ENCODE measurements at places on chromosomes 1 and 21. TPM values are rescaled to one million over a fixed set of nuclear protein-coding genes. Genes with fewer than 3 reads are reported as not detected.

DNA sequence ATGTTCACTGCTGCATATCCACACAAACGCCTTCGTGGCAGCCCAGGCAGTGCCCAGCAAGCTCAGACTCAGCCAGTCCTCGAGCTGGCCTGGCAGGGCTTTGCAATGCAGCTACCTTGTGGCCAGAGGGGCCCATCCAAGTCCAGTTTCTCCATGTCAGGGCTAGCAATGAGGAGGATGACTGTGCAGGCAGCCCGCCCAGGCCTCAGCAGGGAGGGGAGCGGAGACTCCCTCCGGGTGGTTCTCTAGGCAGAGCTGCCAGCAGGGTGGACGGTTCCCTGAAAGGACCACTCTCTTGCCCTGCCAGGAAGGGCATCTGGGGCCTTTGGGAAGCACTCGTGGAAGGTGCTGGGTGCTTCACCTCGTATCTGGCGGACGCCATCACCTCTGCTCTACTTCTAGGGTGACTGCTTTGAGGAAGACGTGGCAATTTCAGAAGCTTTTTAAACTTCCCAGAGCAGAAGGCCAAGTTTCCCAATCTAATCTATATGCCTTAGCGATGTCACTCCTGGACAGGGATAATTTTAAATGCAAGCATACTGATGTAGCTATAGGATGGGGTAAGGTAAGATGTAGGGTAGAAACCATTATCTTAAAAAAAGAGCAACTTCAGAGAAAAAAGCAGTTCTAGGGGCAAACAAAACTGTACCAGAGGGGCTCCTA is 56.2 kb downstream of the RUNX1 start:
- DNase-seq = no peak
- peaks cover 21% of the 10 kb centered on the region for H3K36me3 ChIP-seq
- no peaks in the 10 kb centered on the region for H3K27me3 ChIP-seq
- H3K27ac ChIP-seq = no peak overlapping the region

DNA sequence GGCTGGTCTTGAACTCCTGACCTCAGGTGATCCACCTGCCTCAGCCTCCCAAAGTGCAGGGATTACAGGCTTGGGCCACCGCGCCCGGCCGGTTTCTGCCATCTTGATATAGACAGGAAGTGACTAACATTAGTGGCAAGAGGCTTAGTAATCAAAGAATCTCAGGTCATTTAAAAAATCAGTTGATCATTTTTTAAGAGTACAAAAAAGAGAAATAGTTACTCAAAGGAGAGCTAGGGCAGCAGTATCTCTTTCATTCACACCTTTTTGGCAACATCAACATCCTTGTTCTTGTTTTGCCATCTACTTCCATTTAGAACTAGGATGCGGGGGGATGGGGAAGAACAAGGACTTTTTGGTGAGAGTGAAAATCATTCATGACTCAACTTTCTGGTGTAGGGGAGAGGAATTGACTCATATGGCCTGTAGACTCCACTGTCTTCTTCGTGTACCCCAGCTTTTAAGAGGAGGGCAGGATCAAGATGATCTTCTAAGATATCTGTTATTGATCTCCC is 8.8 kb downstream of the FCRLB start:
- H3K4me3 ChIP-seq = no peak overlapping the region
- peaks cover 46% of the 10 kb centered on the region for H3K4me1 ChIP-seq
- peak; percentile 72 for DNase-seq

DNA sequence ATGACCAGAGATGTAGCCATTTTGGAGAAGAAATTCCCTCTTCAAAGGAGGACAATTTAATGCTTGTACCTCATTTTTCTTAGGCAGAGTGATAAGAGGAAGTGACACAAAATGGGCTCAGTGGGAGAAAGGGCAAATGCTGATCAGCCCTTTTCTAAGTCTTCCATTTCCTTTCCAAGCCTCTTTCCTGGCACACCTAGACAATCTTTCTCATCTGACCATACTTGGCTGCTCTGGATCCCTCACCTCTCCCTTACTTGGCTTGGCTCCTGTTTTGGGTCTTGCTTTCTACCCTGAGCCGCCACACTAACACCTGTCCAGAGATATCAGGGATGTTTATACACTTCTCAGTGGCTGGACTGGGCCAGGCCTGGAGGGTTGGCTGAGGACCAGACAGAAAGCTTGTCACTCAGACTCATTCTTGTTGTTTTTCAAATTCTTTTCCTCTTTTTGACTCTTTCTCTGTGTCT is 13.1 kb downstream of the TXNIP start:
- peaks cover 100% of the 10 kb centered on the region for H3K4me1 ChIP-seq
- H3K27me3 ChIP-seq = no peaks in the 10 kb centered on the region
- H3K27ac ChIP-seq = peak overlapping the region; percentile 69
- DNase-seq = no peak
- no peak overlapping the region for H3K4me3 ChIP-seq

Gene KRTAP24-1
- polyA plus RNA-seq = not detected

Gene CNIH3
- not detected for polyA plus RNA-seq

DNA sequence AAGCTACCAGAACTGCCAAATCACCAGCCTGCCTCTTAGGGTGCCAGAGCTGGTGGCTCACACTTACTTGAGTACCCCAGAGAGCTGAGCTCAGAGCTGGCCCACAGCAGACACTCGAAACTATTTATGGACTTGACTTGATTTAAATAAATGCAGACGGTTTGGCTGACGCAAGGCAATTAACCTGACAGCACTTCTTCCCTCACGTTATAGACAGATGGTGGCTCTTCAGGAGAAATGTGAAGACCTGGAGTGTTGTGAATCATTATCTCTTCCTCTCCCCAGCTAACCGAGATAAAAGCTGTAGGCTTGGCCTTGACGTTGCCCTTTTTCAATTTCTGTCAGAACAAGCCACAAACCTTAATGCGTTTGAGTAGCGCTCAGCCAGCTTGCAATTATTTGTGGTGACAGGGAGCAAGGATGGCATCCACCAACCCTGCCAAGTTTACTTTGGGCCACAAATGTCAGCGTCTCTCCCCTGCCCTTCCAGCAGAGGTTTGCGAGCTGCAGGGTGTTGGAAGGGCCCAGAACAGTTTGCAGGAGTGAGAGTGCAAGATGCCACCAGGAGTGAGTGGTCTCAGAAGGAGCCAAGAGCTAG is 34.0 kb upstream of the BCAR3 start:
- H3K36me3 ChIP-seq = no peaks in the 10 kb centered on the region
- no peak overlapping the region for H3K4me3 ChIP-seq
- H3K4me1 ChIP-seq = no peaks in the 10 kb centered on the region
- no peak for DNase-seq

Gene MYBPH
- polyA plus RNA-seq = 0.52 TPM

DNA sequence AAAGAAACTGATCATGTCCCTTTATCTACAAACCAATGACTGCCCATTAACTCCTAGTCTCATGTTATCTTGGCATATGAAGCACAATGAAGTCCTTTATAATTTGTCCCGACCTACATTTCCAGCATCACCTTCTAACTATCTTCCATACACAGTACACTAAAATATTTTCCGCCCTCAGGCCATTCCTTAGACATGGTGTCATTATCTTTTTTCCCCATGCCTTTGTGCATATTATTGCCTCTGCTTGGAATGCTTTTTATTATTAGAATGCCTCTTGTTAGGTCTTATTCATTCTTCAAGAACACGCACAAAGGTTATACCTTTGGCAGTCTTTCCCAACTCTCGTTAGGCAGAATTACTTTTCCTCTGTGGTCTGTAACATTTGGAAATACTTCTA is 39.6 kb downstream of the ATG4C start:
- no peak for DNase-seq
- no peak overlapping the region for H3K4me3 ChIP-seq
- H3K4me1 ChIP-seq = no peaks in the 10 kb centered on the region
- no peaks in the 10 kb centered on the region for H3K27me3 ChIP-seq
- no peak overlapping the region for H3K27ac ChIP-seq

Gene LEFTY2
- polyA plus RNA-seq = not detected

GRCh38 chr1:203512848-203513584 is 19.1 kb downstream of the OPTC start:
- H3K27ac ChIP-seq = peak overlapping the region; percentile 60
- H3K36me3 ChIP-seq = no peaks in the 10 kb centered on the region
- peak; percentile 96 for DNase-seq
- no peaks in the 10 kb centered on the region for H3K27me3 ChIP-seq
- peaks cover 23% of the 10 kb centered on the region for H3K4me1 ChIP-seq

DNA sequence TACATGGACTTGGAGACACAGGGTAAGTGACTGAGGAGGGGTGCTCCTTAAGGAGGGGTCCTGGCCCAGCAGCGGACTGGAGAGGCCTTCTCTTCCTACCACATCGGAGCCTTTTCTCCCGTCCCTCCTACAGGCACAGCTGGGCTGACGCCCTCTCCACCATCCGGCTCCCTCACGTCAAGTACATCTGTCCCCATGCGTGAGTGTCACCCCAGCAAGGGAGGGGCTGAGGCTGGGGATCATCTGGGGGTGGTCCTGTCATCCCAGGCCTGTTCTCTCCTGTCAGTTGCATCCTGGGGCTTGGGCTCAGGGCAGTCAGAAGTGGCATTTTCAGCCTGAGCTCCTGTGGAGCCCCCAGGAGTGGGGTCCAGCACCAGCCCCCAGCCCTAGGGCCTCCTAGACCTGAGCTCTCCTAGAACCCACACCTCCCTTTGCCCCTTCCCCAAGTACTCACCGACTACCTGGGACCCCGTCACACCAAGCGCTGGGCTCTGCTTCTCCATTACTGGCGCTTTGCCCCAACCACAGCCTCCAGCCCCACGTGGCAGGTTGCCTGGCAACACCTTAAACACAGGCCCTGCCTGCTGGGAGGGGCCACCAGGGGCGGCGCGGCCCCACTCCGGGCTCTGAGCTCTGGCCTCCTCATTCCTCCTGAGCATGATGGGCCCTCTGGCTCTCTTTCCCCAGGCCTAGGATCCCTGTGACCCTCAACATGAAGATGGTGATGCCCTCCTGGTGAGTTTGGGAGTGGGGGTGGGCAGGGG is 2.3 kb downstream of the LYPLA2 start:
- peaks cover 22% of the 10 kb centered on the region for H3K4me1 ChIP-seq
- no peak overlapping the region for H3K4me3 ChIP-seq
- no peak overlapping the region for H3K27ac ChIP-seq
- H3K36me3 ChIP-seq = peaks cover 61% of the 10 kb centered on the region

- H3K4me3 ChIP-seq = no peak overlapping the region
- no peak overlapping the region for H3K27ac ChIP-seq
- no peaks in the 10 kb centered on the region for H3K27me3 ChIP-seq
- DNase-seq = no peak
- no peaks in the 10 kb centered on the region for H3K36me3 ChIP-seq
These were observed 31.7 kb downstream of the LAMB3 start for GRCh38 chr1:209620487-209620884.

GRCh38 chr1:22861764-22862440 is 110.8 kb downstream of the LACTBL1 start:
- H3K4me3 ChIP-seq = no peak overlapping the region
- no peaks in the 10 kb centered on the region for H3K36me3 ChIP-seq
- DNase-seq = no peak
- no peaks in the 10 kb centered on the region for H3K27me3 ChIP-seq
- no peak overlapping the region for H3K27ac ChIP-seq
- H3K4me1 ChIP-seq = no peaks in the 10 kb centered on the region

GRCh38 chr1:2242814-2243725 is 15.0 kb downstream of the SKI start:
- H3K27ac ChIP-seq = no peak overlapping the region
- no peaks in the 10 kb centered on the region for H3K27me3 ChIP-seq
- H3K4me1 ChIP-seq = peaks cover 49% of the 10 kb centered on the region

GRCh38 chr1:7298749-7299151 is 472.3 kb upstream of the VAMP3 start:
- H3K36me3 ChIP-seq = no peaks in the 10 kb centered on the region
- no peaks in the 10 kb centered on the region for H3K4me1 ChIP-seq
- no peak overlapping the region for H3K27ac ChIP-seq
- H3K4me3 ChIP-seq = no peak overlapping the region
- no peaks in the 10 kb centered on the region for H3K27me3 ChIP-seq
- DNase-seq = no peak

GRCh38 chr1:175254190-175254589 is 61.6 kb upstream of the KIAA0040 start:
- no peak for DNase-seq
- H3K36me3 ChIP-seq = no peaks in the 10 kb centered on the region
- no peak overlapping the region for H3K27ac ChIP-seq
- no peaks in the 10 kb centered on the region for H3K4me1 ChIP-seq

GRCh38 chr1:62066713-62067112 is 127.9 kb upstream of the L1TD1 start:
- no peaks in the 10 kb centered on the region for H3K27me3 ChIP-seq
- H3K36me3 ChIP-seq = no peaks in the 10 kb centered on the region
- no peak overlapping the region for H3K27ac ChIP-seq
- no peaks in the 10 kb centered on the region for H3K4me1 ChIP-seq
- H3K4me3 ChIP-seq = no peak overlapping the region

DNA sequence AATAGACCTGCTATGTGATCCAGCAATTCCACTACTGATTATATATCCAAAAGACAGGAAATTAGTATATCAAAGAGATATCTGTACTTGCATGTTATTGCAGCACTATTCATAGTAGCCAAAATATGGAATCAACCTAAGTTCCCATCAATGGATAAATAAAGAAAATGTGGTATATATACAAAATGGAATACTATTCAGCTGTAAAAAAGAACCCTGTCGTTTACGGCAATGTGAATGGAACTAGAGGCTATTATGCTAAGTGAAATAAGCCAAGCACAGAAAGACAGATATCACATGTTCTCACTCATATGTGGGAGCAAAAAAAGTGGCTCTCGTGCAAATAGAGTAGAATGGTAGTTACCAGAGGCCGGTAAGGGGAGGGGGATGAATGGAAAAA is 9.2 kb downstream of the DNAH14 start:
- no peaks in the 10 kb centered on the region for H3K27me3 ChIP-seq
- no peak overlapping the region for H3K4me3 ChIP-seq
- DNase-seq = no peak
- no peaks in the 10 kb centered on the region for H3K4me1 ChIP-seq

- H3K27me3 ChIP-seq = no peaks in the 10 kb centered on the region
- H3K4me3 ChIP-seq = no peak overlapping the region
- peaks cover 13% of the 10 kb centered on the region for H3K4me1 ChIP-seq
These were observed 28.5 kb upstream of the PRELP start for GRCh38 chr1:203447151-203447550.

DNA sequence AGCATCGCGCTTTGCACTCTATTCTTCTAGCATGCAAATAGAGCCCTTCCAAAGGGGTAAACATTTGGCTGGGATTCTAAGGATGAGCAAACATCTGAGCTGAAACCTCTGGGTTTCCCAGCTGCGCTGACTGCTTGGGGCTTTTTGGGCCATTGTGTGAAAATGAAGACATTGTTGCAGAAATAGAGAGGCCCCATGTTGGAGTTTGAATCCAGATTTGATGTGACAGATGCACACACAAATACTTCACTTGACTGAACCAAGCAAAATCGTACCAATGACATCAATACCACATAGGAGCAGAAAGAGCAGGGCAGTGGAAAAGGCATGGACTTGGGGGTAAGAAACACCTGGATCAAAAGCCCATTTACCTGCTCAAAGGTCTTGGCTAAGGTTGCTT is 144.6 kb upstream of the HMGB4 start:
- H3K27ac ChIP-seq = no peak overlapping the region
- H3K36me3 ChIP-seq = no peaks in the 10 kb centered on the region
- H3K4me3 ChIP-seq = no peak overlapping the region
- no peaks in the 10 kb centered on the region for H3K27me3 ChIP-seq

Gene AKR1A1
- 219 TPM for polyA plus RNA-seq

GRCh38 chr1:96090134-96090533 is 631.5 kb upstream of the PTBP2 start:
- no peaks in the 10 kb centered on the region for H3K27me3 ChIP-seq
- H3K27ac ChIP-seq = no peak overlapping the region
- no peaks in the 10 kb centered on the region for H3K4me1 ChIP-seq
- no peak for DNase-seq
